ENCODE measurements at places on chromosomes 7 and 10.

DNA sequence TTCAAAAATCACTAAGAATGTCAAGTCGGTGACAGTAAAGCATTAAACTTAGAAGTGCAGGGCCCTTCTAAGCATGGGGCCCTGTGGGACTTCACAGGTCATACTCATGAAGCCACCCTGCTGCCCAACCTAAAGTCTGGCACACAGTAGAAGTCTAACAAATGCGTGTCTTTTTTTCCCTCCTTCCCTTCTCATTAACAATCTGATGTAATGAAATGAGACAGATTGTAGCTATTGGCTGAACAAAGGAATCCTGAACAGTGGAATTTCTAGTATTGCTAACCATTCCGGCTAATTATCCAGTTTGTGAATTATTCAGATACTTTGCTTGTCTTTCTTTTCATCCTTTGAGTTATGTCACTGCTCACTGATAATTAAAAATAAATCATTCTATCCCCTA lies 369.9 kb downstream of the WDR11 start:
- DNase-seq: no peak

- no peak for DNase-seq
These were observed 1.5 kb downstream of the GIMAP4 start for GRCh38 chr7:150568714-150569113.

DNA sequence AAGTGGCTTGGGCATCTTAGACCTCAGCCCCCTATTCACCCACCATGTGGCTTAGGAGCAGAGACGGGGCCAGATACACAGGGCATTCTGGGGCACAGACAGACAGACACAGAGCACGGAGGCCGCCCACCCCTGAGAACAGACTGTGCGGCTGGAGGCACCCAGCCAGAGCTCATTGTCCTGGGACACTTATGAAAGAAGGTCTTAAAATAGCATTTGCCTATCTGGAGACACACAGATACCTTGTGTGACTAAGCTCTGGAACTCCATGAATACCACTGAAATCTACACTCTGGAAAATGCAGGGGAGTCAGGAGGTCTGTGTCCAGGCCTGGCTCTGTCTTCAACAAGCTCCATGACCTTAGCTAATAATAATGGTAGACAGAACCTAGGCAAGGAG lies 41.4 kb upstream of the ADO start:
- DNase-seq: no peak

DNA sequence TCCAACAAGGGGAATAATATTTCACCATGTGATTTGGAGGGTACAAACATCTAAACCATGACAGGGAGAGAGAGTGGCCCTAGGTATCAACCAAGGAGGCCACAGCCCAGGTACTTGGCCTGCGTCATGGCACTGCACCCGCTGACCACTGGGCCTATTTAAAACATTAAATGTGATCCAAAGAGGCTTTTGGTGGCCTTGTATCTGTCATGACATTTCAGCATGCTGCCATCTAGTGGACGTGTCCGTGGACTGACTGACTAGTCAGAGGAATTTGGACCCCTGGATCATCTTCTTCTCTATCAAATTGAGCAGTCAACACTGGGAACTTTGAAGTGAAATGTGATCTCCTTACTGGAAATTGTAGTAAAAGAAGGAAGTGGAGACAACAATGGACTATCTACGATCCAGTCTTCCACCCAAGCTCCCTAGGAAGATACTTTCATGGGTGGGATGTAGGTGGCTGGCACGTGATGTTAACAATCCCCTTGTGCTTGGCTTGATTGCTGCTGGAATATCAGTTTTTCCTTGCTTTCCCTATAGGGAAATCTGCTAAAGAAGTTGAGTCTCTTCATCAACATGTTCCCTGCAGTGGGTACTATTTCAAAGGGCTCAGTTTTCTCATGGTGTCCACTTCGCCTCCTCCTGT lies 24.6 kb upstream of the ITGA8 start:
- DNase-seq: no peak

DNA sequence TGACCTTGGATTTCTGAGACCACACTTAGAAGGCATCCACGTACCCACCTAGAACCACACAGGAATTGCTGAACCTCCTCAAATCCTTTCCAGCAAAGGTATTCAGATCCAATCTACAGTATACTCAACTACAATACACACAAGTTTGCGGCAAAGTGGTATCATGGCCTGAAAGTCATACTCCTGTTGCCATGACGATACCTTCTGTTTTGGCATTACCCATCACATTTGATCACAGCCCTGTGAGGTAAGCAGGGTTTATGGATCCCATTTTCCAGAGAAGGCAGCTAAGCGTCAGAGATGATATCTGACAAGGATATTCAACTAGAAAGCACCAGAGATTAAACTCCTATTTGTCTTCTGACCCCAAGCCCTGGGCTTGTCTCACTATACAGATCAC lies 32.8 kb downstream of the SGMS1 start:
- no peak for DNase-seq

DNA sequence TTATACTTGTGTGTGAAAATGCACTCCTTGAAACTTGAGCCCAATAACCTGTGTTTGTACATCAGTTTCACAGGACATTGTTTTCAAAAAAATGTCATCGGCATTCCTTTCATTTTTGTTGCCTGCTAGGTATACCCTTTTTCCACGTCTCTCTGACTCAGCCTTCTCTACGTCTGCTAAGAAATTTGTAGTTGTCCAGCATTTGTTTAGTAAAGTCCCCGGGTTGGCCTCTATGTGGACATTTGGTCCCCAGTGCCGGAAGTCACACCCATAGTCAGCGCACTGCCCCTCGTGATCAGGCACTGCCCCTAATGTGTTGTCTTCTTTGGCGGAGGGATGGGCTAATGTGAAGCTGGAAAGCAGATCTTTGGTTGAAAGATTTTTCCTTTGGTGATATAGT lies 222.3 kb downstream of the LRMDA start:
- DNase-seq: no peak

GRCh38 chr7:34181271-34181958 lies 276.1 kb downstream of the BMPER start:
- no peak for DNase-seq

DNA sequence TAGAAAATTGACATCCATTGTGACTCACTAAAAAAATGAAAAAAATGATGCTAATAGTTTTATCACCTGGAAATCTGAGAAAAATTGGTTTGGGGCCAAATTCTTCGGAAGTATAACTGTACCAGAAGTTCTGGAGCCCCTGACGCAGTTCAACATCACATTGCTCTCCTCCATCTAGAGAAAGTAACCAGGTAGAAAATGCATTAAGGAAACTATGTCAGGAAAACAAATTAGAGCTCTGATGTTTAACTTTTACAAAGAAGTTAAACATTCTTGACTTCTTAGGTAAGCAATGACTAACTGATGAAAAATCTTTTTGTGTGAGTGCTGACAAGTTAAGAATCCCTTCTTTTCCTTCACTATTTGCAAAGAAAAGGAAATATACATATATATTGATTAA lies 61.1 kb upstream of the TMEM196 start:
- no peak for DNase-seq

GRCh38 chr10:54880996-54881395 lies 80.0 kb upstream of the PCDH15 start:
- no peak for DNase-seq

DNA sequence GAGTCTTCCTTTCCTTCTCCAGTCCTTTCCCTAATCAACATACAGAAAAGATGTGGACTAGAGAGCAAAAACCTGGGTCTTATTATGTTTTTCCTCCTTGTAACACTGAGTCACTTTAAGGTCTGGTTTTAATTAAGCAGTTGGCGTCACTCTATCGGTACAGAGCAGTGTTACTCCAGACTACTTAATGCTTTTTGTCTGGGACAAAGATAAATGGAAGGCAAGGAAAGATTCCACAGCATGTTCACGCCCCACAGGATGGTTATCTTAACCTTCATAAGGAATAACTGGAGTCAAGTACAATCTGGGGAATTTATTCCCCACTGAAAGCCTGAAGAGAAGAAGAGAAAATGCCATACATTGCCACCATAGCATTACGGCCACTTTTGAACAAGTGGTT lies 145.7 kb downstream of the ELAPOR2 start:
- DNase-seq: no peak

GRCh38 chr7:17495655-17496394 lies 197.4 kb downstream of the AHR start:
- no peak for DNase-seq

All from stimulated activated CD8-positive, alpha-beta memory T cell treated with anti-CD3 and anti-CD28 coated beads, Interleukin-2, amount 100 ng/mL, for 1 hour (primary cell).